GF-D8 (cell line): ENCODE measurements at places on chromosomes 11 and 22.

DNA sequence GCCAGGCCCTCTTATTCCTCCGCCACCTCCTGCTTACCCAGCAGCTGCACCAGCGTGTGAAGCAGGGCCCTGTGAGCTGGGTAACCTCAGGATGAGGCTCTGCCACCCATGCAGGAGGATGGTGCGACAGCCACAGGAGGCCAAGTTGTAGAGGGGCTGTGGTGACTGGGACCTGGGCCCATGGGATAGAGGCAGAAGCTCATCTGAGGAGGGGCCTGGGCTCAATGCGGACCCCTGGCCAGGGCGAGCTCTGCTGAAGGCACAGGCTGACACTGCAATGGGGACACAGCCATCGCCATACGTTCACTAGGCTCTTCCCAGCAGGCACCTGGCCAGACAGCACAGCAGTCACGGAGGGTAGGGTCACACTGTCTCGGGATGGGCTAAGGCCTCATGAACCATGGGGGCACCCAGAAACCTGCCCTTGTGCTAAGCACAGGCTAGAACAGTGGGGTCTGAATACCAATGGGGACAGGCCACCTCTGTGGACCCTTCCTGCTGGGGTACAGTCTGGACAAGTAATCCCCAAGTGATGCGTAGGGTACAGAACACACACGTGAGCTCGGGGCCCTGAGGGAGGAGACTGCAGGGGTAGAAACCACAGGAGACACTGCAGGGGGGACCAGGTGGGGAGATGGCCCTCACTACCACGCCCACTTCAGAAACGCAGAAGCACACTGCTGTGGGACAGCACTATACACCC lies 35.3 kb downstream of the GNB1L start:
- DNase-seq, result no peak

DNA sequence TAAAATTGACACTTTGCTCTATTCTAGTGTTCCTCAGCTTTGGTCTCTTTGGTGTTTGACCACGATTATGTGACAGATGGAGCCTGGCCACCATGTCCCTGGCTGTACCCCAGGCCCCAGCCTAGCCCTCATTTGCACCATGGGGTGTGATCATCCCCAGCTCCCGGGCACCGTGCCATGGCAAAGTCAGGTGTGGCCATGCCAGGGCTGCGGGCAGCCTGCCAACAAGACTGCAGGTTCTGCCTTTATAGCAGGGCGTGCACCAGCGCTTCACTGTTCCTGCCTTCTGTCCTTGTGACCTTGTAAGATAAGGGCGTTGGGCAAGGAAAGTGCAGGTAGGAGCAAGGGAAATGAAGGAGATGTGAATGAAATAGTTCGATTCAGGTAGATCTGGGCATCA lies 22.4 kb upstream of the APOBEC3A start:
- no peak for DNase-seq

GRCh38 chr22:17422736-17423343 lies 53.6 kb downstream of the CECR2 start:
- no peak for DNase-seq

- no peak for DNase-seq
These were observed 19.6 kb downstream of the MACROD1 start for GRCh38 chr11:64146036-64146955.

DNA sequence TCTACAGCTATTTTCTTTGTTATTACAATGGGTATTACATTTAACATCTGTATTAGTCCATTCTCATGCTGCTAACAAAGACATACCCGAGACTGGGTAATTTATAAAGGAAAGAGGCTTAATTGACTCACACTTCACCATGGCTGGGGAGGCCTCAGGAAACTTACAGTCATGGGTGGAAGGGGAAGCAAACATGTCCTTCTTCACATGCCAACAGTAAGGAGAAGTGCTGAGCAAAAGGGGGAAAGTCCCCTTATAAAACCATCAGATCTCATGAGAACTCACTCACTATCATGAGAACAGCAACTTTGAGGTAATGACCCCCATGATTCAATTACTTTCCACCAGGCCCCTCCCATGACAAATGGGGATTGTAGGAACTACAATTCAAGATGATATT lies 16.5 kb upstream of the KMT5B start:
- DNase-seq, result no peak

DNA sequence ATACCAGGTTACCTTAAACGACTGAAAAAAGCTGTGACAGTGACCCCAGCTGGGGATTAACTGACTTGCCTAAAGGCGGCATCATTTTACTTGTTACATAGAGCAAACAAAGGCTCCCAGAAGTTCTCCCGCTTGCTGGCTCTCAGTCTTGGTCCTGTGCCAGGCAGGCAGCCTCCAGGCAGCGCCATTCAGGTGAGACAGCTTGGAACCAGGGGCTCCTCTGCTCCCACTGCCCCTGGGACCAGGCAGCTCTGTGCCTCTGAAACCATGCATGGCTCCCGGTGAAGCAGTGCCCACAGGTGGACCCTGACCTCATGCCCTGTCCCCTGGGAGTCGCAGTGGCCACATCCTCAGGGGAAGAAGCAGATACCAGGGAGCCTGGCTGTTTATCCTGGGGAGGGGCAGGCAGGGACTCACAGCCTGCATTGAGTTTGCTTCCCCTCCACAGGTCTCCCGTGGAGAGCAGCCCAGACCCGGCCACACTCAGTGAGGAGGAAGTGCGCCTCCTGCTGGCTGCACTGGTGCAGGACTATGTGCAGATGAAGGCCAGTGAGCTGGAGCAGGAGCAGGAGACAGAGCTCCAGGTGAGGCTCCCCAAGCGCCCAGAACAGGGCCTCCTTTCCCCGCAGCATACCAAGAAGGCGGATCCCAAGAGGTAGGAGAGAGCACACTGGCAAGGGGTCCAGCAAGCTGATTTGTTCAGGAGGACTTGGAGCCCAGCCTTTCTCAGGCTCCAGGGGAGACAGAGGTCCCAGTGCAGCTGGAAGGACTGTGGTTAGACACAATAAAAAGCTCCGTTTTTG lies 15.6 kb upstream of the CYP2R1 start:
- DNase-seq, result no peak

GRCh38 chr11:66564538-66564937 lies 3.9 kb downstream of the CTSF start:
- DNase-seq, result no peak

GRCh38 chr11:117520966-117521365 lies 193.3 kb downstream of the CEP164 start:
- DNase-seq, result no peak

- DNase-seq, result no peak
These were observed 16.0 kb downstream of the CELF1 start for GRCh38 chr11:47536915-47537314.

DNA sequence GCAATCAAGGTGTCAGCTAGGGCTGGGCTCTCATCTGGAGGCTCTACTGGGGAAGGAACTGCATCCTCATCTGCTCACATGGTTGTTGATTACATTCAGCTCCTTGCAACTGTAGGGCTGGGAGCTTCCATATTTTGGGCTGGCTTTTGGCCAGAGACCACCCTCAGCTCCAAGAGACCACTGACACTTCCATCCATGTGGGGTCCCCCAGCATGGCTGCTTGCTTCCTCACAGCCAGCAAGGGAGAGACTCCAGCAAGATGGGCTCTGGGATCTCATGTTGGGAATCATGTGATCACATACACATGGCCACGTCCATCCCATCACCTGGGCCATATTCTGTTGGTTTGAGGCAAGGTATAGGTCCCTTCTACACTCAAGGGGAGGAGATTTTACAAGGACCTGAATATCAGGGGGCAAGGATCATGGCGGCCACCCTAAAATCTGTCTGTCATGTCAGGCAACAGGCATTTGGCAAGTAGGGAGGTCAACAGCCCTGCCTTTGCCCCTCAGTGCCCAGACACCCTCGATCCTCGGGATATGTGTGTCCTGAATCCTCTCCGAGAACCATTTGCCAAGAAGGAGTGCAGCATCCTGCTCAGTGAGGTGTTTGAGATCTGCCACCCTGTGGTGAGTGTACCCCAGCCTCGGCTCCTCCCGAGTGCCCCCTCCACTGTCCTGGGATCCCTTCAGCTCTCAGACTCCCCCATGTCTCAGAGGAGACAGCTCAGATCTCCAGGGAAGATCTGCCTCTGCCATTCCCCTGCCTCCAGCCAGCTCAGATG lies 48.7 kb downstream of the OTOG start:
- no peak for DNase-seq

DNA sequence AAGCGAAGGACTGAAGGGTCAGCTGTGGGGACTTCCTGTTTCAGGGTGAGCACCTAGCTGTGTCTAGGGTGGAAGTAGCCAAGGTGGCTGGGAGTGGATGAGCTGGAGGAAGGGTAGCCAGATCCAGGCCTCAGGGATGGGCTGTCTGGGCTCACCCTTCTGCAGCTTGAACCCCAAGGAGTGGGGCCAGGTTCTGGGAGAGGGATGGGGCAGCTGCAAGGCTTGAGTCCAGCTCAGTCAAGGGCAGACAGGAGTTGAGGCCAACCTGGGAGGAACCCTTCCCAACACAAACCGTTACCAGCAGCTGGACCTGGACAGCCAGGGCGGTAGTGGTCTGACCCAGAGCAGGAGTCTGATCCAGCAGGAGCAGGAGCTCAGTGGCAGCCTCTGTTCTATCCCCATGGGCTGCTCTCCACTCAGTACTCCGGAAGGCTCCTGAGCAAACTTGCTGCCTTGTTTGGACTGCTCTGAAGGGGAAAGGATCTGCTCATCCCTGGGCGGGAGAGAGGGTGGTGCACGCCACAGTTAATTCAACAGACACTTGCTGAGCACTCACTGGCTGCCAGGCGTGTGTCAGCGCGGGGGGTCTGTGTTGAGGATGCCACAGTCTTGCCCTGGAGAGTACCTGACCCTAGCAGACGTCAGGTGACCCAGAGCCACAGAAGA lies 53.8 kb upstream of the THY1 start:
- no peak for DNase-seq

DNA sequence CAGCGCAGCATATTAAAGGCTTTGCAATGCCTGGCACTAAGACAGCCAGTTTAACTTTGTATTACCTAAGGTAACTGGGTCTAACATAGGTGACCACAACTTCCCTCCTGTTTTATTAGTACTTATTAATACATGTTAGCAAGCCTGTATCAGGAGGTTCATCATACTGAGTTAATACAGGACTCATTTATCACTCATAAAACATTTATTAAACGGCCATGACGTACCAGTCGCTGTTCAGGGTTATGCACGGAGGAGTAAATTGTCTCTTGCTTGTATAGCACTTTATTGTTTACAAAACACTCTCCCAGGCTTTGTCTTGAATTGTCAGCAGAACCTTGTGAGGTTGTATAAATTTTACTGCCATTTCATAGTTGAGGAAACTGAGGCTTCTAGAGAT lies 55.7 kb downstream of the TEAD1 start:
- no peak for DNase-seq

GRCh38 chr11:131157678-131158077 lies 212.7 kb upstream of the NTM start:
- DNase-seq, result no peak
